ENCODE measurements at places on chromosomes 13 and 19.

- DNase-seq, result peak; percentile 36
Measured at GRCh38 chr13:30572859-30573275, 44.9 kb upstream of the USPL1 start.

GRCh38 chr19:20912973-20913372 lies 10.1 kb upstream of the ZNF85 start:
- DNase-seq, result no peak

DNA sequence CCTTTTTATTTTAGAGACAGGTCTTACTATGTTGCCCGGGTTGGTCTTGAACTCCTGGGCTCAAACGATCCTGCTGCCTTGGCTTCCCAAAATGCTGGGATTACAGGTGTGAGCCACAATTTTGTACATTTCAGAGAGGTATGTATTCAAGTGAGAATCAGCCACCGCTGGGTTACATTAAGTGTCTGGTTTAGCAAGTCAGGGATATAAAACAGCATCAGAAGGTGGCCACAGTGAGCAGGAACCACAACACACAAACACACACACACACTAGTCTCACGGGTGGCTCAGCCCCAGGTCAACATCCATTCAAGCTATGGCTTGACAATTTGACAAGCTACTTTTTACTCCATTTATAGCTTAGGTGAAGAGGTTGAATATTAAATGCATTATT lies 20.2 kb downstream of the KLK5 start:
- DNase-seq, result no peak

DNA sequence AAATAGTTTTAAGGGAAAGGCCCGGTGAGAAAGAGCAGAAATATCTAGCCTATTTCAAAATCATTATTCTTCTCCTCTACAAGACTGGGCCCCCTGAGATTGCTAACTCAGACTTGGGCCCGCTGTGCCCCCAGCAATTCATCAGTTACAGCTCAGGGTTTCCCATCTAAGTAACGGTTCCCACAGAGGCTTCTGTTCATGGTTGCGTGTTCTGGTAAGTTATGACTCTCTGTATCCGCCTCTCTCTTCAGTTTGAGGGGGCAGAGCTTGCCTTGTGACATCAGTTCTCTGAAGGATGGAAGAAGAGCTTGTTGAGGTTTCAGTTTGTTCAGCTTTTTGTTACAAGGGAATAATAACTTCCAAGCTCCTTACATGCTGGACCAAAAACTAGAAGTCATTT lies 11.6 kb downstream of the ZNF57 start:
- no peak for DNase-seq

DNA sequence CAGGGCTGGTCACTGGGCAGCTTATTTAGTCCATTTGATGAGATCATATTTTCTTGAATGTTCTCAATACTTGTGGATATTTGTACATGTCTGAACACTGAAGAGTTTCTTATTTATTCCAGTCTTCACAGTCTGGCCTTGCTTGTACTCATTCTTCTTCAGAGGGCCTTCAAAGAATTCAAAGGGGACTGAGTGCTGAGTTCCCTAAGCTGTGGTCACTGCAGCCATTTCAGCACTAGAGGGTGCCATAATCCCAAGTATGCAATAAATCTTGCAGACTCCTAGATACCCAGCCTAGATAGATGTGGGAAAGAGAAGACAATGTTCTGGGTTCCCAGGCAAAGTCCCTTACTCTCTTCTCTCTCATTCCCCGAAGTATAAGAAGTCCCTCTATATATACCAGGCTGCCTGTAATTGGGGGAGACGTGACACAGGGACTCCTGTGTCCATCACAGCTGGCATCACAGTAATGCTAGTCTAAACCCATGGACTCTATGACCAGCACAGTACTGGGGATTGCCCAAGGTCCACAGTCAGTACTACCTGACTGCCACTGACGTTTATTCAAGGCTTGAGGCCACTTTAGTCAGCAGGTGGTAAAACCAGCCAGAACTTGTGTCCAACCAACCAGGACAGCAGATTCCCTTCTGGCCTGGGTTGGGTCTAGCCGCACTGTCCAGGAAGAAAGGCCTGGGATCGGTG lies 8.9 kb upstream of the VN1R1 start:
- no peak for DNase-seq

GRCh38 chr13:73924607-73925006 lies 209.6 kb downstream of the KLF12 start:
- no peak for DNase-seq

DNA sequence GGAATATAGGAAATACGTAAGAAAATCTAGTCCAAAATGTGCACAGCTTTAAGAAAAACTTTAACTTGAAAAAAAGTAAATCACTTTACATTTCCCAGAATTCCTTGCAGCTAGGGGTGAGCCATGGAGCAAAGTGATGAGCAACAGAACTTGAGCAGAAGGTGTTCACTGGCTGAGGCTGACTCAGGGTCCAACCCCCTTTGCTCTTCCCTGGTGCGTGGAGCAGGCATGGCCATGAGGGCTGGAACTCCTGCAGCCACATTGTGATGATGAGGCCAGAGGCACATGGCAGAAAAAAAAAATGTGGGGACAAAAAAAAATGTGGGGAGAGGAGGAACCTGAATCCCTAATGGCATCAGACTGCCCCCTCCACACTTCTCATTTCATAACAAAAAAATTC lies 9.9 kb upstream of the PLA2G4C start:
- DNase-seq, result no peak

DNA sequence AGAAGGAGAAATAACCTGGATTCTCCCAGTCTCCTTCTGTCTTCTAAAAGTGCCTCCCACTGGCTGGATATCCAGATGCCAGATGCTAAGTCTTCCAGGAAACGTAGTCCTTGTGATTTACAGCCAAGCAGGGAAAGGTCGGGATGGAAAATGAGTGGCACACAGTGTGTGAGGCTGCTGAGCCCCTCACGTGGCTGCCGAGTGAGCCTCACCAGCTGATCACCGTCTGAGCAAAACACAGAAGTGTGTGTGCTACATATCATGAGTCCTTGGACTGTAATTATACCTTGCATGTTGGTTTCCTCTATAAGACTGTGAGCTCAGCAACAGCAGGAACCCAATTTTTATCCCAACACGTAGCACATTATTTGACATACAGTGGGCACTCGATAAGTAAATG lies 15.1 kb downstream of the LHFPL6 start:
- no peak for DNase-seq

DNA sequence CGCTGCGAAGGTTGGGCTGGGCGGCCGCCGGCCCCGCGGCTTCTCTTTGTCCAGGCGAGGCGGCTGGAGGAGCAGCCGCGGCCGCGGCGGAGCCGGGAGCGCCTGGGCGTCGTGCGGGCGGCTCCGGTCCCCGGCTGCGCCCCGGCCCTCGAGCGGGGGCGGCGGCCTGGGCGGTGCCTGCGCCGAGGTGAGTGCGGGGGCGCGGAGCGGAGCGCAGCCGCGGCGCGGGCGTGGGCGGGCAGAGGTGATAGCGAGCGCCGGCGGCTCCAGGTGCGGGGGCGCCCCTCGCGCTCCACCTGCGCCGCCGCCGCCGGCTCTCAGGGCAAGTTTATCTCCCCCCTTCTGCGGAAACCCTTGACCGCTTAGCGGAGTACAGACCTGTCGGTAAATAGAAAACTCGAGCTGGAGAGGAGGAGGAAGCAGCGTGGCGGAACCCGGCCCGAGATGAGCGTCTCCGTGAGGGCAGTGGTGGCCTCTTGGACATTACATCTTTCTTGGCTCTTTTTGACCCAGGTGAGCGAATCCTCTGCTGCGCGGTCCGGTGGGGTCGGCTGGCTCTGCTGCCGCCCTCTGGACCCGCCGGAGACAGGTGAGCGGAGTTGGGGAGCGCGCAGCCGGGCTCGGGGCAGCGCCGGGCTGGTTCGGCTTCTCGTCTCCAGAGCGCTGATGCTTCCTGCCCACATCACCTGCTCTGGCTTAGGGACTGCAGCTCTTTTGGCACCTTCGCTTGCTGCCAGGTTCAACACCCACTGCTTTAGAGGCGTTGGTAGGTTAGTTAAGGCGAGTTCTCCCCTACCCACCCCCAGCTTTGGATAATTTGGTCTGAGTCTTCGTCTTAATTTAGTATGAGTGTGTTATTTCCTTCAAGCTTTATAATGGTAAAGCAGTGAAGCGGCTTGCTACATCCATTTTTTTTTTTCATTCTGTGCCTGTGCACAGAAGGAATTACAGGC lies at the start of gene MTUS2:
TSS of gene MTUS2 (plus strand) at position 241 of the 953 bp plus-strand sequence.
- no peak for DNase-seq

- no peak for DNase-seq
Measured at GRCh38 chr19:4851551-4852290, 15.7 kb downstream of the PLIN3 start.

DNA sequence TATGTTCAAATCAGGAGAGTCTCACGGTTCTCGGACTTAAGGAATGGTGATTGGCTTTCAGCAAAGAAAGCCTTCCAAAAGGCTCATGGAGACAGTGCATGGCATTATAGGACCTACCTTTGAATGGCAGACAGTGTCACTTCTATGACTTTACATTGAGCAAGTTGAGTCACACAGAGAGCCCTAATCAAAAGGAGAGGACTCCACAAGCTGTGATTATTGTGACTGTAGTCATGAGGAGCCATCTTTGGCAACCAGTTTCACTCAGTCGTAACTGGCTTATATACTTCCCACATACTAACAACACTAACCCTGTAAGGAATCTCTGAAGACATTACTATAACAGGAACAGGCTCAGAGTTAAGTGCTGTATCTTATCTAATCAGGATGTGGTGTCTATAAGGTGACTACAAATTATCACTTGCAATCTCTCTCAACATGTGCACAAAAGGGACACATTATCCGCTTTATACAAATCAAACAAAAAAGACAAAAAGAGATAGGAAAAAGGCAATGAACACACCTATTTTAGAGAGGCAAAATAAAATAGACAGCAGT lies 6.1 kb downstream of the LGALS14 start:
- DNase-seq, result no peak

GRCh38 chr13:64057372-64058020 lies 2641.8 kb upstream of the PCDH20 start:
- DNase-seq, result no peak

DNA sequence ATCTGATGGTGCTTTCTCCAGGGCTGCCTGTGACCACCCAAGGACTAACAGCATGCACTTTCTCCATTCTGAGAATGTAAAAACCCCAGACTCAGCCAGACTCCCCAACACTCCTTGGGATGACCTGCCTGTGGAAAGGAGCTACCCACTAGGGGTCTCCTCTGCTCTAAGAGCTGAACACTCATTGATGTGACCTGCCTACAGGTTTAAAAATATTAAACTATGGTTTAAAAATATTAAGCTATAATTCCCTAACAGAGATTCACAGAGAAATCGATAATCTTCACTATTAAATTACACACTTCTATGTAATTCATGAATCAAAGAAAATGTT lies 696.2 kb upstream of the SLITRK5 start:
- no peak for DNase-seq

DNA sequence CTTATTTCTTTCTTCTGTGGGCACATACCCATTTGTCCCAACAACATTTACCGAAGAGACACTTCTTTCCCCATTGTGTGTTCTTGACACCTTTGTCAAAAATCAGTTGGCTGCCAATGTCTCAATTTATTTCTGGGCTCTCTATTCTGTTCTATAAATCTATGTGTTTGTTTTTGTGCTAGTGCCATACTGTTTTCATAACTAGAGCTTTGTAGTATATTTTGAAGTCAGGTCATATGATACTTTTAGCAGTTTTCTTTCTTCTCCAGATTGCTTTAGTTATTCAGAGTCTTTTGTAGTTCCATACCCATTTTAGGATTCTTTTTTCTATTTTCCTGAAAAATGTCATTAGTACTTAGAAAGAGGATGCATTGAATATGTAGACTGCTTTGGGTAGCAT lies 1276.3 kb downstream of the SLITRK1 start:
- no peak for DNase-seq

- DNase-seq, result no peak
Measured at GRCh38 chr13:85367887-85368286, 431.3 kb downstream of the SLITRK6 start.

DNA sequence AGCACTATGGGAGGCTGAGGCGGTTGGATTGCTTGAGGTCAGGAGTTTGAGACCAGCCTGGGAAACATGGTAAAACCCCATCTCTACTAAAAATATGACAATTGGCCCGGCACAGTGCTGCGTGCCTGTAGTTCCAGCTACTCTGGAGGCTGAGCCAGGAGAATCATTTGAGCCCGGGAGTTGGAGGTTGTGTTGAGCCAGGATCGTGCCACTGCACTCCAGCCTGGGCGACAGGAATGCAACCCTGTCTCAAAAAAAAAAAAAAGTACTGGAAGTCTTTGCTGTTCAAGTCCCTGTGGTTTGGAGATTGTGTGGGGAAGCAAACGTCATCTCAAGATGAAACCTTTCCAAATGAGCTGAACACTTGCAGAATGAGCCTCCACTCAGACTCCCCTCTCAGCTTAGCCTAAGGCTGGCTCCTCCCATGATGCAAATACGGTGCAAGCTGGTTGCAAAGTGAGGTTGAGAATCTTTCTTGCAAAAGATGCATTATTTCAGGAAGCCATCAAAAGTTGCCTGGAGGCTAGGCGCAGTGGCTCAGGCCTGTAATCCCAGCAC lies 46.2 kb downstream of the MYO9B start:
- no peak for DNase-seq

GRCh38 chr19:40403262-40403984 lies 9.8 kb downstream of the PRX start:
- peak; percentile 81 for DNase-seq

- DNase-seq, result no peak
Measured at GRCh38 chr13:108267347-108267746, 2.2 kb upstream of the TNFSF13B start.

DNA sequence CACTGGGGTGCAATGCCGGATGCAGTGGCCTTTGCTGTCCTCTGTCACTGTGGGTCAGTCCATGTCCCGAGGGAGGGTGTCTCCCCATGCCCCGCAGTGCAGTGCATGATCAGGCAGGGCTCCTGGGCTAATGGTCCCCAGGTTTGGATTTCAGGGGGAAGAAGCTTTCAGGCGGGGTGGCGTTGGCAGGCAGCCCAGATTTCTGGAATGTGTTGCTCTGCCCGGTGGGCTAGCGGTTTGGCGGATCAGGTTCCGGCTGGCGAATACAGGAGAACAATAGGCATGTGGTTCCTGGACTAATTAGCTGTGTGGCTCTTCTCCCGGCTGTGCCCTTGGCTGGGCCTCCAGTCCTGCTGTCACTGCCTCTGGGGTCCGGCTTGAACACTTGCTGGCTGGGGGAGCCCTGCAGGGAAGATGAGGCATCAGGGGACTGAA lies 141.3 kb downstream of the FGF9 start:
- peak; percentile 44 for DNase-seq

DNA sequence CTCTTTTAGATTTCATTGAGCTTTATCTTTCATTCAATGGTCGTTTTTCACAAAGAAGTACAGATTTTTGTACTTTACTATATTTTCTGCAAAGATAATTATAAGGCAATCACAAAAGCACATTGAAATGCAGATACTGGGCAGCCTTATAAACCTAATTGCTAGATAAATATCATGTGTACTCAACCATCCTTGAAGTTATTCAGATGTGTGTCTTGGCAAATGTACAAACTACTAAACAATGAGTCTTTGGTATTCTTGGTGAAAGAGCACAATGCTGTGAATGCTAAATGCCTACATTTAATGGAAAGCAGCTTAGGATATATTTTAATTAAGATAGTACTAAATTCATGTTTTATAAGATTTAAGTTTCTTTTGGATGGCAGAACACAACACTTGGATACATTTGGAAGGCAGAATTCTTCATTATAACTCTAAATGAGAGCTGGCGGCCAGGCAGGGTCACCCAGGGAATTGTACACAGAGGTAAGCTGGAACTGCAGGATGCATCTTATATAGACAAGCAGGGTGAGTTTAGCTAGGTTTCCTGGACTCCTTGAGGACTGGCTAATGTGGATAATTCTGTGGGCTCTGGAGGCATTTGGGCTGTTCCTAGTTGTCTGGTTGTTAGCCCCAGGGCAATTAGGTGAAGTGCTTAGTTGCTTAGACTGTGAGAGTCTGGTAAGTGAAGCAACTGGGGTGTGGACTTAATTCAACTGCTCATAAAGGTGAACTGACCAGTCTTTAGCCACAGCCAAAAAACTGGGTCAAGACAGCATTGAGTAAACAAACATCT lies 286.6 kb downstream of the PCDH20 start:
- no peak for DNase-seq
